Forelimb muscle (tissue), 1 donor: ENCODE measurements at places on chromosomes 1 and 21. TPM values are rescaled to one million over a fixed set of nuclear protein-coding genes. Genes with fewer than 3 reads are reported as not detected.

DNA sequence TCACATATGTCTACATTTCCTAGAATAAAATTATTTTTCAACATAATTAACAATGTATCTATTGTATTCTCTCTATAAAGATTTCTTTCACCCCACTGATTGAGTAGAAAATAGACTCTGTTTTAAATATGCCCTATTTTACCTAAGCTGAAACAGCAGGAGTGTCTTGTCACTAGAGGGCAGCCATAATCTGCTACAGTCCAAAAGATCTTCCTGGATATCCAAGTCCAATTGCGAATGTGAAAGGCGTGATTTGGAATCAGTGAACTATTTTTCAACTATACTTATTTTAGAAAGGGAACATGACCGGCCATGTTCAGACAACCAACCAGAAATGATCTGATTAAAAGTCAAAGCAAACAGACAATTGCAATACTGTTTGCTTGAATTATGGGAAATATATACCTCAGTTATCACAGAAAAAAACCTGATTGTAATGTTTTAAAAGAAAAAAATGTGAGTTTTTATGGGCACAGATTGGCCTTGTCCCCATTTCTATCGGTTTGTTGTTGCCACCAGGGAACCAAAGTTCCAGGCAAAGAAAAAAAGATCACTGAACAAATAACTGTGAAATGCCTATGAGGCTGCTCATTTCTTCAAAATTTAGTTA is 1211.0 kb upstream of the ADGRL4 start:
- DNase-seq = peak; percentile 60

DNA sequence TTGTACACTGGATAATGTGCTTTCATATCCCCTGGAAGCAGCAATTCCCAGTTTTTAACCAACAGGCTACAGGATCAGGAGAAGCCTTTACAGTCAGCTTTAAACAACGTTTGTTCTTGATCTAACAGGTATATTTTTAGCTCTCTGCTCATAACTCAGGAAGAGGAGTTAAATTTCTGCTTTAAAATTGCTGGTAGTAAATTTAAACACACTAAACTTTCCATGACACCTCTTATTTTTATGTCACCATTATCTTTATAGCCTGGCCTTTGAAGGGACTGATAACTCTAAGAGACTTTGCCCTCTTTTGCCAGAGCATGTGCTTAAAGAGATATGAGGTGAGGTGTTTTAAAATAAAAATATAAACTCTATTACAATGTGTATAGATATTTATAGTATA is 119.6 kb upstream of the BRINP3 start:
- no peak for DNase-seq

FLG2 gene
- polyA plus RNA-seq = 0.06 TPM

DNA sequence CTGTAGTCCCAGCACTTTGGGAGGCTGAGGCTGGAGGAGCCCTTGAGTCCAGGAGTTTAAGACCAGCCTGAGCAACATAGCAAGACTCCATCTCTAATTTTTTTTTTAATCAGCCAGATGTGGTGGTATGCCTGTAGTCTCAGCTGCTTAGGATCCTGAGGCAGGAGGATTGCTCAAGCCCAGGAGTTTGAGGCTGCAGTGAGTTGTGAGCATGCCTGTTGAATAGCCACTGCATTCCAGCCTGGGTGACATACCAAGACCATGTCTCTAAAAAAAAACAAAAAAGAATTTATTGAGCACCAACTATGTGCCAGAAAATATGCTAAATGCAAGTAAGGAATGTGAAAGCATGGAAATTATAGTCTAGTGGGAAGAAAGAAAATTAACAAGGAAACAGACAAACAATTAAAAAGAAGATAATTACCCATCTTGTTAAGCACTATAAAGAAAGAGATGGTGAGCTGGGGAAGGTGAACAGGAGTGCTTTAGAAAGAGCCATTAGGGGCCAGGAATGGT is 104.0 kb upstream of the ZNF678 start:
- DNase-seq = no peak

MECR gene
- 21.5 TPM for polyA plus RNA-seq

DNA sequence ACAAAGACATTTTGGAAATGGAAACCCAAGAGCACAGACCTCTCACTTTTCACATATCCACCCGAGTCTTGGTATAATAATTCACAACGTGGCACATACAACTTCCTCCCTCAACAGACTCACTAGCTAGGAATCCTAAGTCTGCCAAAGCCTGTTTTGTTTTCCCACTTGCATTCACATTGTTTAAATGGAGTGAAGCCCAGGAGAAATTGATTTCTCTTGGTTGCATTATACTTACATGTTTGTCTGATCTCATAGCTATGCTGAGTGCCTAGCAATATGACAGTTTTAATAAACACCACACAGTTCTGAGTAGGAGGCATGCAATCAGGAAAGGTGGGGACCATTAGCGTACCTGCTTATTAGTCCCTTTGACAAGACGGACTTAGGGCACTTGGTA is 348.6 kb upstream of the ADGRL4 start:
- no peak for DNase-seq

TENT5C gene
- 2.8 TPM for polyA plus RNA-seq

DNA sequence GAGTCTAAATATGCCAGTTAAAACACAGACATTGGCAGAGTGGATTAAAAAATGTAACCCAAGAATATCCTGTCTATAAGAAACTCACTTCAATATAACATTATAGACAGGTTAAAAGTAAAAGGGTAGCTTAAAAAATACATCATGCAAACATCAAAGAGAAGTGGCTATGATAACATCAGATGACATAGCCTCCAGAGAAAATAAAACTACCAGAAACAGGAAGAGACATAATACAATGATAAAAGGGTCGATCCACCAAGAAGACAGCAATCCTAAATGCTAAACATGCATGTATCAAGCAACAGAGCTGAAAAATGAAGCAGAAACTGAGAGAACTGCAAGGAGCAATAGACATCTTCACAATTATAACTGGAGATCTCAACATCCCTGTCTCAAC is 190.2 kb upstream of the NR5A2 start:
- no peak for DNase-seq

DNA sequence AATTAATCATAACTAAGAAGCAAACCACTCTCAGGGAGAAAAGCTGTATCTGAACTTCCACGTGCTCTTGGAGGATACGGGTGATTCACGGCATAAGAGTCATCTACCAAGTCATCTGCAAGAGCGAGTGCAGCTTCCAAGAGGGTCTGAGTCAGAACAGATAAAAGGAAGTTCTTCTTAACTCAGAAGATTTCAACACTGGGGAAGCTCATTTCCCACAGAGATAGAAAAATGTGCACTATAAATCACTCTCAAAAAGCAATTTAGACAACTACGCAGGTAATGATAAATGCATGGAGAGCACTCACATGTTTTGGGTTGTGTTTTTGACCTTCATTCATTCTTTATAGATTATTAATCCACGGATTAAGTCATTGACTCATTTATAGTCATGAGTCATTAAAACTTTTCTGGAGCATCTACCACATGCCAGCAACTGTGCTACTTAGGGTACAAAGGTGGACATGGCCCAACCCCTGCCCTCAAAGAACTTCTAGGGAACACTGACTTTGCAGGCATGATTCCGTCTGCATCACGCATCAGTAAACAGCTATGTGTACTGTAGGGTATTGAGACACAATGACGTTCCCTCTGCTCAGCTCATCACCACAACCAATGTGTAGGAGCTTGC is 20.8 kb downstream of the KCNJ15 start:
- no peak for DNase-seq

DNA sequence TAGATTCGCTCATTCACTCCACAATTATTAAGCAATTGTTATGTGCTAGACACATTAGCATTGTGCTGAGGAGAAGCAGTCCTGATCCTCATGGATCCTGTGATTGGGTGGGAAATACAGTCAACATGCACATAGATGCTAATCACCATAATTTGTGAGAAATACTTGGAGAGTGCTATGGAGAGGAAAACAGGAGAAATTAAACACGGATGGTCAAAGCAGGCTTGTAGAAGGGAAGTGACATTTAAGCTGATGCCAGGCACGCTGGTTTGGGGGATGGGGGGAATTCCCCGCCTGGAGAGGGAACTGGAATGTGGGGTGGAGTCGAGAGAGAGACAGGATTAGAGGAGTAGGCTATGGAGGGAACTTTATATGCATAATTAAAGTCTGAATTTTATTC is 52.2 kb upstream of the L1TD1 start:
- DNase-seq = no peak

PPCS gene
- polyA plus RNA-seq = 33.1 TPM

DNA sequence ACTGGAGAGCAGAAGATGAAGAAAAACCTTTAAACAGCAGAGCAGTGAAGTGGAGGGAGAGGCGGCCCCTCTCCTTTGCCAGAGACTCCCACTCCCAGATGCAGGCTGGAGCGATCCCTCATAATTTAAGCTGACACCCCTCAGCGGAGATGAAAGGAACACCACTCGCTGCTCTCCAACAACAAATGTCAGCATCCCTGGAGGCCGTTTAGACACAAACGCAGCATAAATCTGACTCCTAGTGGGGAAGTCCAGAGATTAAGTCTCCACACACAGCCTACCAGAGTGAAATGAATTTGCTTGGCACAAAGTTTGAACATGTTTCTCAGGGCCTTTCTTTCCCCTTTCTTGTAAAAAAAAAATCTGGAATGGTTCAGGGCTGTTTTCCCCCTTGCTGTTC is 137.8 kb downstream of the LMX1A start:
- DNase-seq = no peak

MAP1LC3C gene
- 13.8 TPM for polyA plus RNA-seq

DNA sequence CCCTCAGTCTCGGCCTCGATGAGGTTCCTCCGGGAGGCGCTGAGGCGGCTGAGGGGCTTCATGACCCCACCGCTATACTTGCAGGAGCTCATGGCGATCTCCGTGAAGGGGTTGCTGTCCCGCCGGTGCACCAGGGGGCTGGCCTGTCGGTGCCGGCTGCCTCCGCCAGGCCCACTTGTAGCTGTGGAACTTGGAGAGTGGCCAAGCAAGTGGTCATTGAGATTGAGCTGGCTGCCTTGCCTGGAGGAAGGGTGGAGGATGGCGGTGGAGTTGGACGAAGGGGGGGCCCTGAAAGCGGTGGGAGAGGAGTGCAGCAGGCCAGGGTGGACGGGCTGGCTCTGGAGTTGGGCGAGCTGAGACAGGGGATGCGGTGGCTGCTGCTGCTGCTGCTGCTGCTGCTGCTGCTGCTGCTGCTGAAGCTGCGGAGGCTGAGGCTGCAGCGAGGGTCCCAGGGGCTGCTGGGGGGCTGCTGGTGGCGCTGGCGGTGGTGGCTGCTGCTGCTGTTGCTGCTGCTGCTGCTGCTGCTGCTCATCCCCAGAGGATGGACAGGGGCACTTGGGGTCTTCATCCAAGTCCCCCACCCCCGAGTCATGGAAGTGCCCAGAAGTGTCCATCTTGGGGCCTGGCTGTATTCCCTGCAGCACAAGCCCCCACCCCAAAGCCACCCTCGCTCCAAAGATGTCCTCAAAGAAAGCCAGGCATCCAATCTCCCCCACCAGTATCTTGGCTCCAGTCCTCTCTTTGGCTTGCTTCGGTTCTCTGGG is 548 bp downstream of the KCNN3 start:
- no peak for DNase-seq

LYPD8 gene
- polyA plus RNA-seq = not detected

GRCh38 chr1:34013136-34013535 is 149.3 kb downstream of the HMGB4 start:
- no peak for DNase-seq

DNA sequence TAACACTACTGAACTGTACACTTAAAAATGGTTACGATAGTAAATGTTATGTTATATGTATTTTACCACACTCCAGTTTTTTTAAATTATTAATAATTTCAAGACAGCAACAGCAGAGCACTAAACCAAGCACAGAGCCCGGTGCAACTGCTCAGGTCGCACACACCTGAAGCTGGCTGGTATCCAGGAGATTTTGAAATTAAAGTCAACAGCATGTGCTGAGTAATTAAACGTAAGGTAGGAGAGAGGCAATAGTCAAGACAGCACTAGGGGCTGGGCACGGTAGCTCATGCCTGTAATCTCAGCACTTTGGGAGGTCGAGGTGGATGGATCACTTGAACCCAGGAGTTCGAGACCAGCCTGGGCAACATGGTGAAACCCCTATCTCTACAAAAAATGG is 35.1 kb upstream of the SLC30A10 start:
- DNase-seq = no peak

PBX1 gene
- 57.3 TPM for polyA plus RNA-seq

UBL4B gene
- not detected for polyA plus RNA-seq

- no peak for DNase-seq
Observed at GRCh38 chr1:1143636-1144035, 27.7 kb upstream of the C1orf159 start.

DNA sequence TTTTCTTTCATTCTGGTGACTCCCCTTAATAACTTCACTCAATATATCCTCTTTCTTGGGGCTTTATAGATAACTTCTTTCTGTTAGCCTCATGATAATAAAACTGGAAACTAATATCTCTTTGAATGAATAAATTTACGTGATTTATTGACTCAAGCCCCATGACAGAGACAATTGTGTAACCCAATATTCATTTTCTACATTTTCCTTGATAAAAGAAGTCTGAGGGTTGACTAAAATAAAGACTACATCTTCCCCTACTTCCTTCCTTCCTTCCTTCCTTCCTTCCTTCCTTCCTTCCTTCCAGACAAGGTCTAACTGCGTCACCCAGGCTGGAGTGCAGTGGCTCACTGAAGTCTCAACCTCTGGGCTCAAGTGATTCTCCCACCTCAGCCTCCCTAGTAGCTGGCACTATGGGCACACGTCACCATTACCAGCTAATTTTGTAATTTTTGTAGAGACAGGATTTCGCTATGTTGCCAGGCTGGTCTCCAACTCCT is 85.1 kb downstream of the CYYR1 start:
- no peak for DNase-seq

- DNase-seq = no peak
Observed at GRCh38 chr1:234125283-234125682, 220.8 kb downstream of the SLC35F3 start.

DNA sequence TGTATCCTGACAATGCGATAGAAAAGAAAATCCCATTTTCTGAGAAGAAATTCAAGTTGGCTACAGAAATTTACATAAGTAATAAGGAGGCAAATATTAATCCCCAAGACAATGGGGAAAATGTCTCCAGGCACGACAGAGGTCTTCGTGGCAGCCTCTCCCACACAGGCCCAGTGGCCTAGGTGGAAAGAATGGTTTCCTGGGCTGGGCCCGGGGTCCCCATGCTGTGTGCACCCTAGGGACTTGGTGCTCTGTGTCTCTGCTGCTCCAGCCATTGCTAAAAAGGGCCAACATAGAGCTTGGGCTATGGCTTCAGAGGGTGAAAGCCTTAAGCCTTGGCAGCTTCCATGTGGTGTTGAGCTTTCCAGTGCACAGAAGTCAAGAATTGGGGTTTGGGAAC is 102.5 kb upstream of the LYPLAL1 start:
- no peak for DNase-seq

- DNase-seq = no peak
Observed at GRCh38 chr1:96073100-96073499, 648.5 kb upstream of the PTBP2 start.
